ENCODE measurements at places on chromosomes 6 and 20.

DNA sequence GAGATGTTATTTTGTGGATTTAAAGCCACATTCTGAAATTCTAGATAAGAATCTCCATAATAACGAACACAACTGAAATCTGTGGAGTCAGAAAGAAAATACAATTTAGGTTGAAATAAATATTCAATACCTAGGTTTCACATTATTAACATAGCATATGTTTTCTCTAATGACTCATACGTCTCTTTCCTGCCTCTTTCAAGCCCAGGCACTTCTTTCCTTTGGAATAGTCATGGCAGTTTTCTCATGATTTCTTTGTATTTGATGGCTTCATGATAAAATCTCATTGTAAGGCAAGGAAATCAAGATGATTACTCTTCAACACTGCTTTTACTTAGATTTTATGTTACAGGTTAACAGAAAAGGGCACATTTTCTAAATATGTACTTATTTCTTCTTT, 803.7 kb downstream of the PHF3 start:
- DNase-seq = no peak

DNA sequence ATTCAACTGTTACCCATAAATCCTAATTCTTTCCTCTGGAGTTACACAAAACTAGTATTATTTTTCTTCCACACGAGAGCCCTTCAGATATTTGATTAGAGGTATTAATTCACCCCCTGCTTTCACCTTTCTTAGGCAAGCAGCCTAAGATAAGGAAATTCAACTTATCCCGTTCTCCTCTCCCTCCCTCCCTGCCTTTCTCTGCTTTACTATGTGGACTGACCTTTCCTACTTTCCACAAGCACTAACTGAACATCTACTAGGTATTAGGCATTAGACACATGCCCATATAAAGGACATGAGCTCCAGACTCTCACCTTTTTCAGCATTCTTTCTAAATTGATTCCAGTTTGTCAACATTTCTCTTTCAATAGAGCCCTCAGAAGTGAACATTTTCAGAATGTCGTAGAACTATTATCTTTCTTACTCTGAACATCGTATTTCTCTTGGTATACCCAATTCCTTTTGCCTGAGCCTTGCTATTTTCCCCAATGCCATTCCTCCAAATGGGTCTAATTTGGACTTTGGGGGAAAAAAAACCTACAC, 16.5 kb downstream of the ELOVL2 start:
- no peak for DNase-seq

- no peak for DNase-seq
Observed at GRCh38 chr20:22506827-22507226, 77.5 kb downstream of the FOXA2 start.

DNA sequence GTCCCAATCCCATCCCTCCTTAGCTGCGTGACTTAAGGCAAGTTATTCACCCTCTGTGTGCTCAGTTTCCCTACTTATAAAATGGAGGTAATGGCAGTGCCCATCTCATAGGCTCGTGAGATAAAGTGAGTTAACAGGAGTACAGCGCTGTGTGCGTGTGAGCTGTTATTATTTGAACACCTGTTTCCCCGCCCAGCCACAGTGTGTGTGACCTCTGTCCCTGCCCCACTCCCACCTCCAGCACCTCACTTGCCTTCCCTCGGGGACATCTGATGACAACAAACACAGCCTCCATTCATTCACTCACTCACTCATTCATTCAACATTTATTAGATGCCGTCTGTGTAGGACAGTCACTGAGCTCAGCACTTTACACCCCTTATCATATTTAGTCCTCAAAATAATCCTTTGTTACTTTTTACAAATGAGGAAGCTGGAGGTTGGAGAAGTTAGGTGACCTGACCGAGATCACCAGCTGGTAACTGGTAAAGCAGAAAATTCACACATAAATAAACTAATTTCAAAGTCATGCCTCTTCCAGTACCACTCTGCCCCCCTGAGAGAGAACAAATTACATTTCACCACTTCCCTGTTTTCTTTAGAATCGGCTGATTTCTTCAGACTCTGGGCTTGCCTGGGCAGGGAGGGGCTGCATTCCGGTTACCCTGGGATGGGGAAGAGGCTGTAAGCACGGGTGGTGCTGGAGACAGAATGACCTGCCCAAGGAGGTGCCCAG, 58.6 kb downstream of the CPNE5 start:
- no peak for DNase-seq

DNA sequence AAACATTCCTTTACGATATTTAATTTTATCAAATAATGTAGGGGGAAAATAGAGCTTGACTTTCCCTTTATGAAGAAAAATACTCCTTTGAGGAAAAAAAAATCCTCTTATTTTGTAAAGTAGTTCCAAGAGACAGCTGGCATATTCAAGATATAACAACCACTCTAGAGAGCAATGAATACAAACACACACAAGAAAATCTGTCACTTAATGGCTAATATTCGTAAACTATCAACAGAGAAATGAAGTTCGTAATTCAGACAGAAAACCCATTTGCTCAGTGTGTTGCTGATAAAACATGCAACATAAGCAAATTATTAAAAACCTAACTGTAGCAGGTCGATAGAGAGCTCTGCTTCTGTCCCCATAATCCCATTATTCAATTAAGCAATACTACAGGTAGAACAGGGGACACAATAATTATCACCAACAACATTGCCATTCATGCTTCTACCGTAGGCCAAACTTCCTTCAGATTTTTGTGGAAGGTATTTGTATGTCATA, 714.4 kb upstream of the MARCKS start:
- no peak for DNase-seq

- DNase-seq = no peak
Observed at GRCh38 chr6:143828572-143828971, 14.6 kb upstream of the LTV1 start.

GRCh38 chr6:56840467-56841380, 114.2 kb upstream of the BEND6 start:
- no peak for DNase-seq

DNA sequence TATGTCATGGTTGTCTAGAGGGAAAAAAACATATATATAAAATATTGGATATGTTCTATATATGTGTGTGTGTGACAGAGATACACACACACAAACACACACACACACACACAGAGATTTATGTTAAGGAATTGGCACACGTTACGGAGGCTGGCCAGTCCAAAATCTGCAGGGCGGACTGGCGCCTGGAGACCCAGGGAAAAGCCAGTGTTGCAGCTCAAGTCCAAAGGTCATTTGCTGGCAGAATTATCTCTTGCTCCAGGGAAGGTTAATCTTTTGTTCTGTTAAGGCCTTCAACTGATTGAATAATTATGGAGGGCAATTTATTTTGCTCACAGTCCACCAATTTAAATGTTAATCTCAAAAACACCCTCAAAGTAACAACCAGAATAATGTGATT, 37.5 kb upstream of the PDE7B start:
- DNase-seq = no peak
